Right lung (tissue), 10 donors: ENCODE measurements at places on chromosomes 12 and 14. TPM values are rescaled to one million over a fixed set of nuclear protein-coding genes. Genes with fewer than 3 reads are reported as not detected.

The LHX5 gene
- not detected for polyA plus RNA-seq

The AICDA gene
- 0.09 TPM for polyA plus RNA-seq

GRCh38 chr14:88551980-88552431, 2.8 kb downstream of the PTPN21 start:
- DNase-seq, result peak; percentile 23

DNA sequence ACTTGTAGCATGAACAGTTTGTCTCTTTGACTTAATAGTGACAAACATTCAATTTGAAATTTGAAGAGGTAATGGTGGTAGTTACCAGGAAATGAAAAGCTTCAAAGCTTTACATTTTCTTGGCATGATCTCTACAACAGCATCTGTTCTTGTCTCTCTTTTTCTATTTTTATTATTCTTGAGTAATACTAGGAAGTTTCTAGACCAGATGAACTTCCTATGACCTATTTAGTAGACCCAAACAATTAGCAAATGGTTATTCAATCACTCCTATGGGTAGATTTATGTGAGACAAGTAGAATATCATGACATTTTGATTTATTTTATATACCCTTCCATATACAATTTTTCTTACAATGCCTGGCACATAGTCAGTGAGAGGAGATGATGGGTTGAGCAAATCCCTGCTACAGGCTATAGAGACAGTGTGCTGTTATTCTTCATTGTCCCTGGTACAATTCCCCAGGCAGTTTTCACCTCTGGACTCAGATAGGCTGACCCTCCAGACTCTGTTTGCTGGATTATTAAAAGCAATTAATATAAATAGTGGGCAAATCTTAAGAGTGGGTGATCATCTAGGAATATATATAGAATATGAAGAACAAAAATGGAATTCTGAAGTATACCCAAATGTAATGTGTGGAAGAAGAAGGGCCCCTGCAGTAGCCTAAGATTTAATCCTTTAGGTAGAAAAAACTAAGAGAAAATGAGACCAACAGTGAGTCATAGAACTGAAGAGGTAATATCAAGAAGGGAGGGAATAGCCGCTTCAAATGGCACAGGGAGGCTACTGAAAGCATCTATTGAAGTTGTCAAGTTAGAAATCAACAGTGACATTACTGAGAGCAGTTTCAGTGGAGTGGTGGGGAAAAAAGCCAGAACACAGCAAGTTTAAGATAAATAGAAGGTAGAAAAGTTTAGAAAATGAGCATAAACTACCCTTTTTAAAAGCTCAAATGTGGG, 512.0 kb downstream of the FOXG1 start:
- no peak for DNase-seq

GRCh38 chr12:19675361-19675760, 236.1 kb downstream of the AEBP2 start:
- no peak for DNase-seq
